NCI-H774 (cell line): ENCODE measurements at places on chromosomes 4 and X.

- no peak for DNase-seq
These were observed 68.8 kb downstream of the FAM47C start for GRCh38 chrX:37076983-37077382.

DNA sequence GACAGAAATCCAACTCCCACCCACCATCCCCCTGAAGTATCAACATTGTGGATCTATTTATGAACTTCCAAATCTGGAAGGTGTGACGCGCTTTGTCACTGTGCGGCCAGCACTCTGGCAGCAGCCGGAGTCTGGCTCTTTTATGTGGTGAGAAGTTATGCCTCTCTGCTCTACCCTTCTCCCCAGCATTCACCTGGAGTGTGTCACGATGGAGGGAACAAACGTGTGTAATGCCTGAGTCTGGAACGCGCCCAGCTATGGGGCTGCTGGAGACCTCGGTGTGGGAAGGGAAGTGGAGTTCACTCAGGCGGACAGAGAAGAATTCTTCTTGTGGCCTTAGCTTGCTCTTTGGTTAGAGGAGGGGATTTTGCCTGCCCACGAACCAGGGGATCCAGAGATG, 222.1 kb upstream of the RPL34 start:
- no peak for DNase-seq

GRCh38 chr4:88819818-88820697, 122.4 kb upstream of the NAP1L5 start:
- no peak for DNase-seq

- DNase-seq: no peak
These were observed 65.7 kb downstream of the MAGEA1 start for GRCh38 chrX:153244767-153245166.

- no peak for DNase-seq
These were observed 29.2 kb downstream of the EFHC2 start for GRCh38 chrX:44314259-44314734.

- no peak for DNase-seq
These were observed 312.5 kb upstream of the HS3ST1 start for GRCh38 chr4:11741190-11741652.

GRCh38 chr4:7344636-7345155, 90.0 kb downstream of the PSAPL1 start:
- no peak for DNase-seq

DNA sequence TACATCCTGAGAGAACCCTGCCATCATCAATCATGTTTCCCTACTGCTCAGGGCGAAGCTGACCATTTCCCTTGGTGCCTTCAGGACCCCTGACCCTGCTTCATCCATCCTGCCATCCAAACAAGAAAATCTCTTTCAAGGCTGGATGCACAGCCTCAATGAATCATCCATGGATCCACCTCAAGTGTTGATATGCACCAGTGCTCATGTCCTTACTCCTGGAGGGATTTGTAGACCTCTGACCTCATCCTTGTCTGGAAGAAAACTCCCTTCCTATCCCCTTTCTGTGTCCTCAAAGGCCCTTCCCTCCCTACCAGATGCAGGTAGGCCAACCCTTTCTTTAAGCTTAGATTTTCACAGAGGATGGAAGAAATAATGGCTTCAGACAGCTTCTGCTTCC, 24.6 kb downstream of the BEX3 start:
- DNase-seq: no peak

DNA sequence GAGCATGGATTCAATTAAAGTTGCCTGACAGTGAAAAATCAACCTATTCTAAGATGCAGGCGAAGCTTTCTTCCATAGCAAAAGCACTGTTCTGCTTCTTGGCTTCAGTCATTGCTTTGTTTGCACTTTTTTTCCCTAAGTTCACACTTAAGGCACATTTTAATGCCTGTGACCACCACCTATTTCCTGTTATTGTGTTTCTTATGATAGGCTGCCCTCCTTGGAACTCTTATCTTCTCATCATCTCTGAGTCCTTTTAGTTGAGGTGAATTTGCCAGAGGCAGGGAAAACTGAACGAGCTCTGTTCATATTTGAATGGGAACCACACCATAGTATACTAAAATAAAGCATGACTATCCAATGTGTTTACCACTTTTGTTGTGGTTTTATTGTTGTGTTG, 119.8 kb downstream of the SPCS3 start:
- DNase-seq: no peak

DNA sequence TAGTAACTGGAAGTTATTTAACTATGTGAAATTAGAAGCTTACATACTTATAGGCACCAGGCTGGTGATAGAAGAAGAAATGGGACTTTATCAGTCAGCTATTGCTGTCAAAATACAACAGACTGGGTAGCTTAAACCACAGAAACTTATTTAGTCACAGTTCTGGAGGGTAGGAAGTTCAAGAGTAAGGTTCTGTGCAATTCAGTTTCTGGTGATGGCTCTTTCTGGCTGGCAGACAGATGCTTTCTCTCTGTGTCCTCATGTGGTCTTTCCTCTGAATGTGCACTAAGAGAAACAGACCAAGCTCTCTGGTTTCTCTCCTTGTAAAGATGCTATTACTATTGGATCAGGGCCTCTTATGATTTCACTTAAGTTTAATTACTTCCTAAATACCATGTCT, 92.1 kb upstream of the ANKRD50 start:
- DNase-seq: no peak

- DNase-seq: no peak
These were observed 111.7 kb downstream of the STK32B start for GRCh38 chr4:5162909-5163508.

GRCh38 chr4:17490575-17491059, 21.3 kb downstream of the QDPR start:
- DNase-seq: peak; percentile 67
